ENCODE measurements at places on chromosomes 12 and 14.

DNA sequence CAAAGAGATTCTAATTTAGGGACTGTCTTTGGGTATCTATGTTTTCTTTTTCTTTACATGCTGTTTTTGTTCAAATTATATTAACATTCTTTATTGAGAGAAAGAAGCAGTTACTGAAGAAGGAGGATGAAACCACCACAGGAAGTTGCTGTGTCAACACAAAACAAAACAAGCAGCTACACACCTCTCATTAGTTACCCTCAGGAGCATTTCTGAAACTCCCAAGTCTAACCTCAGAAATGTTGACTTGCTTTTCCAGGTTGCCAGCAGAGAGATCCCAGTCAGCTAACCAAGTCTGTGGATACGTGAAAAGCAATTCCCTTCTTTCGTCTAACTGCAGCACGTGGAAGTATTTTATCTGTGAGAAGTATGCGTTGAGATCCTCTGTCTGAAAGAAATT, 33.5 kb downstream of the CLEC1A start:
- no peak for DNase-seq

DNA sequence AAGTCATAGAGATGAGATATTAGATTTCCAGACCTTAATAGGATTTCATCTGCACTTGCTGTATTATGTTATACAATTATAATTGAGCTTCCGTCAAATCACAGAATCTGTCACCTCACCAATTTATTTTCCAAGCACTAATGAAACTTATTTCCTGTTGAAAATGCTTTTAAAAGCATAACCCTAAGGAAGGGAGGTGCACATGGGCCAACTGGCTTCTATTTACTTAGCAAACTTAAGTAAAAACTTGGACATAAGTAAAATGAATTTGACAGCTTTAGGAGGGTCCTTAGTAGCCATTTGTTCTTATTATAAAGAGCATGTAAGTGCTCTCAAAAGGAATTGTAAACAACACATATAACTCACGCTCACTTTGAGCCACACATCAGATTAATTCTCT, 462.2 kb upstream of the TMPO start:
- no peak for DNase-seq

DNA sequence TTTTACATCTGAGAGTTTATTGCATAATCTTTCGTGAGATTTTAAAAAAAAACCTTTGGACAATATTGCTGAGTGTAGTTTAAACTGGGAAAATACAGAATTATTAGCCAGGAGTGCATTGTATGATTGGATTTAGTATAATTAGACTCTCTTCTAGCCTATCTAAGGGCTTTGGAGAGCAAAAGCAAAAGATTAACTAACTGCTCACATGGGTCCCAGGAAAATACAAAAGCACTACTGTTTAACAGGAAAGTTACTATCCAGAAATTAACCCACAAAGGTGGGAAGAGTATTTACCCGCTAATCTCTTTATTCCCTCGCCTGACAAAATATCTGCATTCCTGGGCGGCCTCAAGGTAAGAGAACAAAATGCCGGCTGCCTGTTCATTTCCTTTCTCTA, 309.5 kb downstream of the ATXN7L3B start:
- DNase-seq = no peak

DNA sequence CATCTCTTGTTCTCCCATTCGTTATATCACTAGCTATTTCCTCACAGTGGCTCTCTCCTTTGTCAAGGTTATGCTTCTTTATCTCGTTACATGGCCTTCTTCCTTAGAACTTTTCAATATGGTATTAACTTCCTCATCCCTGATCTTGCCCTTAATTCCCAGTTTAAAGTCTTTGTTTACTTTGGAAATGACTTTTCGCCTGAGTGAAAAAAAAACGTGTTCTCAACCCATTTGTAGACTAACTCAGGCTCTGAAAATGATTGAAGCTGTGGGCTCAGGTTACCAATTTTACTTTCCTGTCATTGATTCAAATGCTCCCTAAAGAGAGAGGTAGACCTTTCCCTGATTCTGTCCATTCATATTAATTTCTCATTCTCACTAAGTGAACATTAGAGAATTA, 135.2 kb downstream of the NUBPL start:
- DNase-seq = no peak

DNA sequence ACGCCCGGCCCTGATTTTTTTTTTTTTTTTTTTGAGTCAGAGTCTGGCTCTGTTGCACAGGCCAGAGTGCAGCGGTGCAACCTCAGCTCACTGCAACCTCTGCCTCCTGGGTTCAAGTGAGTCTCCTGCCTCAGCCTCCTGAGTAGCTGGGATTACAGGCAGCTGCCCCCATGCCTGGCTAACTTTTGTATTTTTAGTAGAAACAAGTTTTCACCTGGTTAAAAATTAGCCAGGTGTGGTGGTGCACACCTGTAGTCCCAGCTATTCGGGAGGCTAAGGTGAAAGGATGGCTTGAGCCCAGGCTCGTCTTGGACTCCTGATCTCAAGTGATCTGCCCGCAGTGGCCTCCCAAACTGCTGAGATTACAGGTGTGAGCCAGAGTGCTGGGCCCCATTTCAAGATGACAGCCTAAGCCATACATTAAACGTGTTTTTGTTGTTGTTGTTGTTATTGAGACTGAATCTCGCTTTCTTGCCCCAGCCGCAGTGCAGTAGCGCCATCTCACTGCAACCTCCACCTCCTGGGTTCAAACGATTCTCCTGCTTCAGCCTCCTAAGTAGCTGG, 42.7 kb upstream of the EAPP start:
- no peak for DNase-seq

DNA sequence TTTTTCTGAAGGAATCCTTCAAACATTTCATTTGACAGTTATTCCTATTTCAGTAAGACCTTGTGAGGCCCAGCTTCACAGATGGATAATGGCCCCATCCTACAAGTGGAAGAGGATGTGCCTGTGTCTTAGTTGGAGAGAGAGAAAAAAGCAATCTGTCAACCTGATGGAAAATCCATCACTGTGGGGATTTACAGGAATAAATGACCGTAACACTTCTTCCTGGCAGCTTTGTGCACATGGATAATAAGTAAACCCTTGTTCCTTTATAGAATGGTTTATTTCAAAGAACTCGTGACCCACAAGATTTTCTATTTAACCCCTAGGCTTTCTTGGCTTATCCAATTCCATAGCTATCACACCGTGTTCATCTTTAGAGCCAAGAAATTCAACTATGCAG, 121.4 kb upstream of the PCED1B start:
- no peak for DNase-seq

DNA sequence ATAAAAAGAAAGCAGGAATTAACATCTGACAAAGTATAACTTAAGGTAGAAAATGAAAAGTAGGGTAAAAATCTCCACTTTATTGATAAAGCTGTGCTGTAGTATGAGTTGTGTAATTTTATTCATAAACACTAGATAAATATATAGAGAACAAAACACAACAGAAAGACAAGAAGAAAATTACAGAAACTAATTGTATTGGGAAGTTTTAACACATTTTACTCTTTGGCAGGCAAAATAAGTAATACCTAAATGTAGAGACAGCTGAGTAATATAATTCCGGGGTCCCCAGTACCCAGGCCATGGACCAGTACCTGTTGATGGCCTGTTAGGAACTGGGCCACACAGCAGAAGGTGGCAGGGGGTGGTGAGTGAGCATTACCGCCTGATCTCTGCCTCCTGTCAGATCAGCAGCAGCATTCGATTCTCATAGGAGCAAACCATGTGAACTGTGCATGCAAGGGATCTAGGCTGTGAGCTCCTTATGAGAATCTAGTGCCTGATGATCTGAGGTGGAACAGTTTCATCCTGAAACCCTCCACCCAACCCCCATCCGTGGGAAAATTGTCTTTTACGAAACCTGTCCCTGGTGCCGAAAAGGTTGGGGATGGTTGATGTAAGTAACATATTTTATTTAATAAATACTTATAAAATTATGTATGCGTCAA, 84.4 kb upstream of the ETV6 start:
- no peak for DNase-seq

GRCh38 chr12:3743803-3744202, 9.1 kb downstream of the CRACR2A start:
- no peak for DNase-seq

- DNase-seq = no peak
These were observed 11.3 kb upstream of the FAM222A start for GRCh38 chr12:109702111-109702841.

GRCh38 chr12:122137681-122138080, 36.3 kb downstream of the IL31 start:
- DNase-seq = no peak

- DNase-seq = no peak
These were observed 10.6 kb downstream of the HHIPL1 start for GRCh38 chr14:99655521-99655920.

DNA sequence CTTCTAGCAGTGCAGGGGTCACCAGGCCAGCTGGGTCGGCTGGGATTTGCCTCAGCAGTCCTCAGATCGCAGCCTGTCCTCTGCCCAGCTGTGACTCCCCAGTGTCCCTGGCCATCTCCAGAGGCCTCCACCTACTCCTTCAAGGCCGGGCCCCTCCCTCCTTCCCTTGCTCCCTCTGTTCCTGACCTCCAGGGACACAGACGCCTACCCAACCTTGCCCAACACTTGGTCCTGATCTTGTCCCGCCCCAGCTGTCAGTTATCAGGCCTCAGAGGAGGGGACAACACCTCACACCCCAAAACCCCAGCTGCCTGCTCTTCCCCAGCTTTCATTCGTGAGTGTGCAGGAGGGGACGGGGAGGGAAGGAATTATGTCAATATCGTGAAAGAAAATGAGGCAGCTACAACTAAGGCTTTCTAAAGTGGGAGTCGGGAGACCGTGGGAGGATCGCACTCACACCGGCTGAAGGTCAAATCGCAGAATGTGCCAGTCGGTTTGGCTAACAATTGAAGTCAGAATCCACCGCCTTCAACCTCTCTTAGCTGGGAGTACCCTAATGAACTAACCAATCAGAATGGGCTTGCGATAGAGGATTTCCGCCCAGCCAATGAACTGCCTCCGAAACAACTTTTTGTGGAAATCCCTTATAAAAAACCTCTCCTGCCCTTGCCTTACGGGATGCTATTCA, 9.4 kb upstream of the PLBD2 start:
- no peak for DNase-seq

DNA sequence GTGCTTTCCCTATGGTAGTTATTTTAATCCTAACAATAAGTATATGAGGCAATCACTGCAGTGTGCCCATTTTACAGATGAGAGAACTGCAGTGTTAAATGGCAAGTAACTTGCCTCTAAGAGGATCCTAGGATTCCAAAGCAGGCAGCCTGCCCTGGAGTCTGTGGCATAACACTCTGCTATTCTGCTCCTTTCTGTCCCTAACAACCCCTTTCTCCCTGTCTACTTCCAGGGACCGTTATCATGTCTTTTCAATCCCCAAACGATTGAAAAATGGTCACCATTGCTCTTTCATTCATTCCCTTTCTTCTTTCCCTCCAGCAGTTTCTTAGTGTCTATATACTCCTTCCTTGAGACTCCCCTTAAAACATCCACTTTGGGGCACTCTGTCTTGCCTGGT, 1.3 kb upstream of the ANO2 start:
- DNase-seq = no peak

DNA sequence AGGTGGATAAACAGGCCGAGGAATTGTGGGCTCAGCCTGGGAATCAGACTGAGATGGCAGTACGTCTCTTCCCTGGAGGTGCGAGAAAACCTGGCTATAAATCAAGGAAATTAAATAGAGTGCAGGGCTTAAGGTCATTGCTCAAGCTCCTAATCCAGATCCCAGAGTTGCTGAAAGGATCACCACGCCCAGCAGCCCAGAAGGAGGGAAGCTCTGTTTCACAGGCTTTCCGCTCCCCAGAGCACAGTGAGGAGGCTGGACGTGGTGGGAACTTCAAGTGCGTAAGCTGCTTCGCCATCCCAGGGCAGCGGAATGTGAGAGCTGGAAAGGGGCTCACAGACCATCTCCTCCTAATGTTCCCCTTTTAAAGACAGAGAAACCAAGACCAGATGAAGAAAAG, 651.6 kb upstream of the TBX3 start:
- DNase-seq = no peak

DNA sequence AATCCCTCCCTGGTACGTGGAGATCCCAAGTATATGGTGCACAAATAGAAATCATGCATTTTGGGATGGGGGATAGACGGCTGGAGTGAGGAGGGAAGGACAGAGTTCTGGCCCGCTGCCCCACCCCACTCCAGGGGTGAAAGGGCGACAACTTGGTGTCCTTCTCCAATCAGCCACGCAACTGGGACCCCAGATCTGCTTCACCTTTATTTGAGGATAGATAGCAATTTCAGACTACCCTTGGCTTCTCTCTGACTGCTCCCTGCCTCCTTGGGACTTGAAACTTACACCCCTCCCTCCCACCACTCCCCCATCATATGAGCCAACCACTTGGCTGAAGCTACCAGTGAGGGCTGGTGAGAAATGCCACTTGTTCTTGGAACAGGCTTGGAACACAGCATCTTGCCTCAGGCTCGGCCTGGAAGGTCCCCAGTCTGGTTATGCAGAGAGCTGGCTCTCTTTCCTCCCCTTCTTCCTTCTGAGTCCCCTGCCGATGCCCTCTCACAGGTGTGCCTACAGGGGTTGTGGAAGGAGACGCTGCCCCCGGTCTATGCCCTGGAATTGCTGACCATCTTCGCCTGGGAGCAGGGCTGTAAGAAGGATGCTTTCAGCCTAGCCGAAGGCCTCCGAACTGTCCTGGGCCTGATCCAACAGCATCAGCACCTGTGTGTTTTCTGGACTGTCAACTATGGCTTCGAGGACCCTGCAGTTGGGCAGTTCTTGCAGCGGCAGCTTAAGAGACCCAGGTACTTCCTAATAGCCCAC, 8.1 kb downstream of the OAS3 start:
- no peak for DNase-seq

- DNase-seq = no peak
These were observed 1071.1 kb downstream of the SLC16A7 start for GRCh38 chr12:60666895-60667294.

- no peak for DNase-seq
These were observed 372.9 kb downstream of the DPF3 start for GRCh38 chr14:72521045-72521444.

GRCh38 chr14:77883131-77883846, 83.4 kb downstream of the ADCK1 start:
- no peak for DNase-seq
